Activated T-cell treated with anti-CD3 and anti-CD28 coated beads, Interleukin-2, amount 50 U/mL, for 24 hours (primary cell): ENCODE measurements at places on chromosomes 12 and 14.

GRCh38 chr14:100777366-100777817 is 48.5 kb upstream of the MEG3 start:
- no peak for DNase-seq

DNA sequence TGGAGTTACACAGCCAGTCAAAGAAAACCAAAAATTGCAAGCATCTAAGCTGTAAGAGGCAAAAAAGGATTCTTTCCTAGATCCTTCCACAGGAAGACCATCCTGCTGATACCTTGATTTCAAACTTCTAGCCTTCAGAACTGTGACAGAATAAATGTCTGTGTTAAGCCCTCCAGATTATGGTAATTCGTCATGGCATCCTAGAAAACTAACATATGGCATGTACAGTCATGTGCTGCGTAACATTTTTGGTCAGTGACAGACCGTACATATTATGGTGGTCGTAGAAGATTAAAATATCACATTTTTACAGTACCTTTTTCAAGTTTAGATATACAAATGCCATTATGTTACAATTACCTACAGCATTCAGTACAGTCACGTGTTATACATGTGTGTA is 660.9 kb upstream of the LMO3 start:
- DNase-seq, result no peak

GRCh38 chr14:68612049-68612448 is 180.8 kb downstream of the ZFP36L1 start:
- no peak for DNase-seq

DNA sequence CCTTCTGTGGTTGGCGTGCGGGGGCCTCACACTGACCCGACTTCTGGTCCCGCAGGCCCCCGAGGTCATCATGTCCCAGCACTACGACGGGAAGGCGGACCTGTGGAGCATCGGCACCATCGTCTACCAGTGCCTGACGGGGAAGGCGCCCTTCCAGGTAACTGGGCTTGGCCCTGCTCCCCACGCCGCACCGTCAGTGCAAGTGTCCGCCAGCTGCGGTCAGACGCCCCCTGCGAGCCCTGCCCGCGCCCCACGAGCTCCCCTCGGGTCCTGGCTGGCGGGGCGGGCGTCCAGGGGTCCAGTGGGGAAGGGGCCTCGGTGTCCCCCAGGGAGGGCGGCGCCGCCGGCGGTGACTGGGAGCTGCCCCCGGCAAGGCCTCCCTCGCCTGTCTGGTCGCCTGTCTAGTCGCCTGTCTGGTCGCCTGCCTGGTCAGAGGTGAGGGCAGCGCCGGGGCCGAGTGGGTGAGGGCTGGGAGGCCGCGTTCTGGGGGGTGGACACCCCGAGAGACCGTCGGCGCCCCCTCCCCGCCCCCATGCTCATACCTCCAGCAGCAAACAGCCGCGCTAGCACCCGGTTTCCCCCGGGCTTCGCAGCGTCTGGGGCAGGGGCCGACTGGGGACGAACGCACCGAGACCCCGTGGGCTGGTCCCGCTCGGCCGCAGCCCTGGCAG is 14.8 kb downstream of the ULK1 start:
- DNase-seq, result no peak
